ENCODE measurements at places on chromosomes 12 and 14. TPM values are rescaled to one million over a fixed set of nuclear protein-coding genes. Genes with fewer than 3 reads are reported as not detected.

GRCh38 chr12:58877243-58877743, 43.0 kb downstream of the LRIG3 start:
- H3K4me3 ChIP-seq: no peak overlapping the region
- peaks cover 3% of the 10 kb centered on the region for H3K4me1 ChIP-seq
- no peak overlapping the region for H3K27ac ChIP-seq
- peaks cover 24% of the 10 kb centered on the region for H3K36me3 ChIP-seq
- DNase-seq: peak; percentile 91

DNA sequence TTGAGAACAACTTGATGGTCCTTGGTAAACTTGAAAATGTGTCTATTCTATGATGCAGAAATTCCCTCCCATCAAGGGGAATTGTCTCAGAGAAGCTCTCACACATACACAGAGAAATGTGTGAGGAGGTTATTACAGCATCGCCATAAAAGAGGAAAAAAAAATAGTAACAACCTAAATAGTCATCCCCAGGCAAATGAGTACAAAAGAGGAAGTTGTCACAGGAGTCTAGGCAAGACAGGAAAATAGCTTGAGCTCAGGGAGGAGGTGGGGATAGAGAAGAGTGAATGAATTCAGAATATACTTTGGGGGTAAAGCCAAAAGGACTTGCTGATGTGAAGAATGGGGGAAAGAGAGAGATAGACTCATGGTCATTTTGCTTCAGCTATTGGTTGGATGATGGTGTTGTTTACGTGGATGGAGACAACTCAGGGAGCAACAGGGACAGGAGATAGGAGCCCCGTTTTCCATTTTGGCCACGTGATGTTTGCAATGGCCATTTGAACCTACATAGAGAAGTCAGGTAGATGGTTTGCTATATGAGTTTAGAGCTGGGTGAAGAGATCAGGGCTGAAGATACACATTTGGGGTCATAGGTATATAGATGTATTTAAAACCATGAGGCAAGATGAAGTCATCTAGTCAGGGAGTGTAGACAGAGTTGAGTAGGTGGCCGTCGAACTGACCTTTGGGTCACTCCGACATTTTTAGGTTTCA, 20.3 kb downstream of the LRRC74A start:
- H3K4me3 ChIP-seq: no peak overlapping the region
- peaks cover 2% of the 10 kb centered on the region for H3K27me3 ChIP-seq
- no peak overlapping the region for H3K27ac ChIP-seq
- H3K36me3 ChIP-seq: no peaks in the 10 kb centered on the region

GRCh38 chr12:111904446-111904975, 62.5 kb downstream of the MAPKAPK5 start:
- H3K27me3 ChIP-seq: no peaks in the 10 kb centered on the region
- H3K27ac ChIP-seq: no peak overlapping the region
- no peak overlapping the region for H3K4me3 ChIP-seq
- no peak for DNase-seq
- peaks cover 2% of the 10 kb centered on the region for H3K36me3 ChIP-seq
- no peaks in the 10 kb centered on the region for H3K4me1 ChIP-seq

The OR4K17 gene
- total RNA-seq: not detected

The B3GNT4 gene
- 0.33 TPM for total RNA-seq
